ENCODE measurements at places on chromosomes 1 and 21.

GRCh38 chr1:240402326-240402725, 209.6 kb downstream of the GREM2 start:
- DNase-seq: no peak

- DNase-seq: peak; percentile 67
Observed at GRCh38 chr1:224498574-224499170, 64.1 kb upstream of the WDR26 start.

DNA sequence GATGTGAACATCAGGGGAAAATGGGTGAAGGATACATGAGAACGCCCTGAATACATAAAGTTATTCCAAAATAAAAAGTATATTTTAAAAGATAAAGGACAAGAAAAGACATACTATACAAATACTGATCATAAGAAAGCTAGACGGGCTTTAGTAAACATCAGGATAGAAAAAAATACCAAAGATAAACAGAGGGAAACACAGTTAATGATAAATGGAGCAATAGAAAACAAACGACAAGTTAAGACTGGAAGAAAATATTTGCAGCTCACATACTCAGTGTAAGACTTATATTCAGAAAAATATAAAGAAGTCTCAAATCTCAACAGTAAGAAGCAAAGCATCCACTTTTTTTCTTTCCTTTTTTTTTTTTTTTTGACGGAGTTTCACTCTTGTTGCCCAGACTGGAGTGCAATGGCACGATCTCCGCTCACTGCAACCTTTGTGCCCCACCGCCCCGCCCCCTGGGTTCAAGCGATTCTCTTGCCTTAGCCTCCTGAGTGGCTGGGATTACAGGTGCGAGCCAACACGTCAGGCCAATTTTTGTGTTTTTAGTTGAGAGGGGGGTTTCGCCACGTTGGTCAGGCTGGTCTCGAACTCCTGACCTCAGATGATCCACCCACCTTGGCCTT, 94.8 kb downstream of the OMA1 start:
- no peak for DNase-seq

- DNase-seq: no peak
Observed at GRCh38 chr1:94434365-94435045, 16.3 kb downstream of the ABCD3 start.

GRCh38 chr1:171597203-171597602, 24.8 kb upstream of the MYOCOS start:
- no peak for DNase-seq

GRCh38 chr1:156065212-156065611, 4.3 kb downstream of the RAB25 start:
- DNase-seq: no peak

GRCh38 chr1:53625766-53626520, 113.0 kb downstream of the GLIS1 start:
- DNase-seq: no peak

- peak; percentile 71 for DNase-seq
Observed at GRCh38 chr1:197924516-197925123, 7.4 kb downstream of the LHX9 start.
